ENCODE measurements at places on chromosomes 2 and 18.

GRCh38 chr2:238136820-238137537 is 1.5 kb upstream of the KLHL30 start:
- peak; percentile 83 for DNase-seq

DNA sequence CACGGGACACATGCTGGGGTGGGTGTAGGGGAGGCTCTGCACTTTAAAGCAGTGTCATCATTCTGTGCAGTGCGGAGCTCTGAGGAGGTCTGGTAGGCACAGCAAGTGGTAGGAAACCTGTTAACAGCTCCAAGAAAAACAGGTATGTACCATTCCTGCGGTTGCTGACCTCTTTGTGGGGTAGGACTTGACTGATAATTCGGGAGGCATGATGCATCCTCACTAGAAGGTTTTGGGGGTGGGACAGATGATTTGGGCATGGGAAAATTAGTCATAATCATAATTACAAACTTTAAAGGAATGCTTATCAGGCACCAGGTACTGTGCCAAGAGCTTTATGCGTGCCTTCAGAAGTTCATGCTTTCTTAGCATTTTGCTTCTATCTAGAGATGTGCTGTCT is 9.7 kb downstream of the DOK1 start:
- DNase-seq: peak; percentile 56

DNA sequence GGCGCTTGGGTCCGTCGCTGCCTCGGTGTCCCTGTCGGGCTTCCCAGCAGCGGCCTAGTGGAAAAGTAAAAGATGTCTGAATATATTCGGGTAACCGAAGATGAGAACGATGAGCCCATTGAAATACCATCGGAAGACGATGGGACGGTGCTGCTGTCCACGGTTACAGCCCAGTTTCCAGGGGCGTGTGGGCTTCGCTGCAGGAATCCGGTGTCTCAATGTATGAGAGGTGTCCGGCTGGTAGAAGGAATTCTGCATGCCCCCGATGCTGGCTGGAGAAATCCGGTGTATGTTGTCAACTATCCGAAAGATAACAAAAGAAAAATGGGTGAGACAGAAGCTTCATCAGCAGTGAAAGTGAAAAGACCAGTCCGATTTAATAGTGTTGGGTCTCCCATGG is 8.0 kb downstream of the HES6 start:
- DNase-seq: no peak

GRCh38 chr2:156340377-156340776 is 7.9 kb upstream of the NR4A2 start:
- DNase-seq: no peak

DNA sequence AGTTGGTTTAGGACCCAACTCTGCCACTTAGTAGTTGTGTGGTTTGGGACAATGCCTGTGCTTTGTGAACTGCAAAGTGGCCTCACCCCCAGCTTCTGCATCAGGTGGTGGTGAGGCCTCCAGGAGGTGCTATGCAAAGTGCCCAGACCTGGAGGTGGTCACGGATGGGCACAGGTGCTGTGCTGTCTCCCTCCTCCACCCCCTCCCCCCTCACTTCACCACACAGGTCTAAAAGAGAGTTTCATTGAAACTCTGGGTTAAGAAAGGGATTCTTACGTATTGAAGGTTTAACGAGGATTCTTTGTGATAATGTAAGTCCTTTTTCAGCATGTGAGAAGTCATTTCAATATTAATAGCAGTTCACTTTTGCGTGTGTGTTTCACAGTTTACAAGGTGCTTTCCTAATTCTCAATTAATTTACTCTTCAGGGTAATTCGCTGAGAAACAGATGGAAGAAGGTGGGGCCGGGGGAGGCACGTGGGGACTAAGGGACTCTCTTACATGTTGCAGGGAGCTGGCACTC is 369.9 kb downstream of the LPIN1 start:
- no peak for DNase-seq

DNA sequence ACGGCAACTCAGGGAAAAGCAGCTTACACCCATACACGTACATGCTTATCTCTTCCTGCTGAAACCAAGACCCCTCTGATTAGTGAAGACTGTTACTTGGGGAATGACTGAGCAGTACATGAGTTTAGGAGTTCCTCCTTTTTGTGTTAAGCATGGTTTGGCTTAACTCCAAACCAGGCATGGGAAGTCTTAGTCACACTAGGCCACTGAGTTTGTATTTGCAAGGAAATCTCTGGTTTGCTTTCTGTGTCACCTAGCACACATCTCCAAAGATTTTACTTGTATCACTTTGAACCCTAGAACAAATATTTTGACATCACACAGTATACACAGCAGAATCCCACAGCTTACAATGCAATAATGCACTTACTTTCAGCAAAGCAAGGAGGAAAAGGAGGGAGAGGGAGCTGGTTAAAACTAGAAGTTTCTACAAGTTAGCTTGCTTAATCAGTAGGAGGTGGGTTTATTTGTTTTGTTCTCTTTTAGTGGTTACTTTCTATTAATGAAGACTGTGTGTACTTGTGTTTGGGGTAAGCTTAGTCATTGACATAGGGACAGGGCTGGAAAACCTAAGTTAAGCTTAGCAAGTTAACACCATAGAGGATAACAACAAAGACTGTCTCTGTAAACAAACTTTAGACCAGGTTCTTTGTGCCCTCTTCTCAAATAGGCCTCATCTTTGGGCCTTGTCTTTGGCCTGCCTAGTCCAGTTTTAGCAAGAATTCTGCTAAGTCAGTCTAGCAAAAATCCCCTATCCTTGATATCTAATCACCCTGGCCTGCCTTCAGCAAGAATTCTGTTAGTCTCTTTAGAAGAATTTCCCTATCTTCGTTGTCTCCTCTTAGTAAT is 219.4 kb downstream of the MREG start:
- peak; percentile 99 for DNase-seq

- no peak for DNase-seq
Observed at GRCh38 chr2:235049719-235050118, 97.9 kb downstream of the SH3BP4 start.

Data from fibroblast of mammary gland (primary cell).